GM12892 (cell line): ENCODE measurements at places on chromosomes 11 and 22.

DNA sequence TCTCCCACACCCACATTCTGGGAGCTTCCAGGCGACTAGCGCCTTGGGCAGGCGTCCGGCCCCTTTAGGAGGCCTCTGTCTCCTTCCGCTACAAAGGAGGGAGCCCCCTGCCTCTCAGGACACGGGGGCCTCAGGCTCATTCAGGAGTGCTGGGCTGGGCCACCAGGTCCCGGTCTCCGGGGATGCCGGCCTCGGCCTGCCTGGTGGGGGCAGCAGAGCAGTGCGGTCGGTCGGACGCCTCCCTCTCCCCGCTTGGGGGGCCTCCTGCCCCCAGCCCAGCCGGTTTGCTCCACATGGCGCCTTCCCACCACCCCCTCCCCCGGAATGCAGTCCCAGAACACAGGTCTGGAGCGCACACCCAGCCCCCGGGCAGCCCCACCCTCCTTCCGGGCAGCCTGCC lies 21.9 kb downstream of the MRPL23 start:
- DNase-seq = no peak

DNA sequence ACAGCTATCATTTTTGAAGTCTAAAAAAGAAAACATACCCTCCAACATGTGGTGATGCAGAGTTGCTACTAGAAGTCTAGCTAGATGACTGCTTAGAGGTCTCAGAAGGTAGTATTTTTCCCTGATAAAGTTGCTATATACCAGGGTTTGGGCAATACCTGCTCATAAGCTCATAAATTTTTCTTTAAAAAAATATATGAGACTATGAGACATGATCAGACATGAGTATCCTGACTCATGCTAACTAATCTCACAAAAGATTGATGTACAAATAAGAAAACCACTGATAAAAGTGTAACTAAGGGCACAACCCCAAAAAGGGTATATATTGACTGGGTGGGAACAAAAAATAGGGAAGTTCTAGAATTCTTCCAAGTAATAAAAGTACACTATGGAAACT lies 740.9 kb downstream of the METTL15 start:
- DNase-seq = no peak

DNA sequence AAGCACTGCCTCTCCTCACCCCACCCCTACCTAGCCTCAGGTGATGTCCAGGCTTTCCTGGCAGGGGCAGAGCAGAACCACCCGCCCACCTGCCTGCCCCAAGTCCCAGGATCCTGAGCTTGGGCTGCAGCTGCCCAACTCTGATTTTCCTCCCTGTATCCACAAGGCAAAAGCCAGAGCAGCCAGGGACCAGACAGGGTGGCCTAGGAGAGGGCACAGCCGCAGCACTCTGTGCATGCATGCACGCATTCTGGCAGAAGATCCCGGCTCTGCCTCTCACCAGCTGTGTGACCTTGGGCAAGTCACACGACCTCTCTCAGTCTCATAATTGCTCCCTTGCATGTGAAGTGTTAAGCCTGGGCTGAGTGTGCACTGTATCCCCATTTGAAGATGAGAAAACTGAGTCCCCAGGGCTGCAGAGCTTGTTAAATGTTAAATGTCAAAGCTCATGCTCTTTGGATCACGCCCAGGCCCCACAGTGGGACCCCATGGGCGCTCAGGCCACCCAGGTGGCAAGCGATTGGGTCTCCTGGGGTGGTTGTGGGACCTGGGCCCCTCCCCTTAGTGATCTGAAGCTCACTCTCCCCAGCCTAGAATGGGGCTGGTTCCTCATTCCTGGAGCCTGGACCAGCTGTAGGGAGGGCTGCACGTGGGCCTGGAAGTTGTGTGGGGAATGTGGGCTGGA lies 2.8 kb upstream of the CARNS1 start:
- no peak for DNase-seq

DNA sequence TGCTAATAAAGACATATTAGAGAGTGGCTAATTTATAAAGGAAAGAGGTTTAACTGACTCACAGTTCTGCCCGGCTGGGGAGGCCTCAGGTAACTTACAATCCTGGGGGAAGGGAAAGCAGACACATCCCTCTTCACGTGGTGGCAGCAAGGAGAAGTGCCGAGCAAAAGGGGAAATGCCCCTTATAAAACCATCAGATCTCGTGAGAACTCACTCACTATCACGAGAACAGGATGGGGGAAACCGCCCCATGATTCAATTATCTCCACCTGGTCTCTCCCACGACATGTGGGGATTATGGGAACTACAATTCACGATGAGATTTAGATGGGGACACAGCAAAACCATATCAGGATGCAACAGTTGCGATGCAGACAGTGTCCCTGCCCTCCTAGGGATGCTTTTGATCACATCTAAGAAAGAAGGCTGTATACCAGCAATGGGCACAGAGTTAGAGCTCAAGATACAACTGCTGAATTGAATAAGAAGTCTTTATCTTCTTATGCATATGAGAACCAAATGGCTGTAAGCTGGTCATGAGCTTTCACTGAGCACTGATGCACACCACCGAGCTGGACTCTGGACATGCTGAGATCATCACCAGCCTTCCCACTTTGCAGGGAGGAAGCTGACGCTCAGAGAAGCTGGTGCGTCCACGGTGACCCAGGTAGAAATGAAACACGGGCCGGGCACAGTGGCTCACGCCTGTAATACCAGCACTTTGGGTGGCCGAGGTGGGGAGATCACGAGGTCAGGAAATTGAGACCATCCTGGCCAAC lies 255.2 kb downstream of the MN1 start:
- DNase-seq = no peak

DNA sequence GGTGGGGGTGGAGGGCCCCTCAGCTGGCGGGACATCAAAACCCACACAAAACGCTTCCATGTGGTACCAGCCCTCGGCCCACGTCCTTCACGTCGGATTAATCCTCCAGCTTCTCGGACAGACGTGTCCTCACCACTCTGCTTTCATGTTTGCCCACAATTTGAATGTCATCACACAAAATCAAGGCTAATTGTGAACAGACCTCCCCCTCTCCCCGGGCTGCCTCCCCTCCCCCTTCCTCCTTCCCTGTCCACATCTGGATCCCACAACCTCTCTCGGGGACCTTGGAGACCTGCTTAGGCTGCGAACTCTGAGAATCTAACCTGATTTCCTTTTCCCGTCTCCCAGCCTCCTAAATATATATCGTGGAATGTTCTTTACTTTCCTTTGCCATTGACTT lies 262.9 kb downstream of the MN1 start:
- DNase-seq = no peak

GRCh38 chr11:123098990-123099389 lies 37.1 kb upstream of the HSPA8 start:
- no peak for DNase-seq

DNA sequence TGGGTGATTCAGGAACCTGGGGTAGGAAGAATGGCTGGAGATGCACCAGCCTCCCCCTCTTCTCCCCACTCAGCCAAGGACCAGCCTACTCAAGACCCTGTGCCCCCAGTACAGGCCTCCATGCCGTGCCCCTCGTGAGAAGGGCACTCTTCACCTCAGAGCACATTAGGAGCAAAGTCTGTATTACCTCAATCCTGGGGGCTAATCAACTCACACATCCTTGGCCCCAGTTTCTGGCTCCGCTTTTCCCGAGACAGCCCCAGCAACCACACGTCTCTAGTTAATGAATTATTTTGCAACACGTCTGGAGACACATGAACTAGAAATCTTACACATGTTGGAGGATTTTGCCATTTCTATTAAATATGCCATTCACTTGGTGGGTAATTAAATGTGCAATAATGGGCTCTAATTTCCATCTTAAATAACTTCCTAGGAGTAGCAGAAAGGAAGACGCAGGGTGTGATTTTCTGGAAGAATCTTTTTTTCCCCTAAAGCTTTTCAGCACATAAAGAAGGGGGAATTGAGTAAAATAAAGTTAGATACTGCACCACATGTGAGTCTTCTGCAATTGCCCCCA lies 63.0 kb downstream of the TMPRSS5 start:
- no peak for DNase-seq

GRCh38 chr11:74311352-74311926 lies at the start of gene P4HA3:
TSS of gene P4HA3 (minus strand) at chr11:74311640. CDS start at chr11:74311611, 29 bp downstream.
- peak; percentile 33 for DNase-seq

DNA sequence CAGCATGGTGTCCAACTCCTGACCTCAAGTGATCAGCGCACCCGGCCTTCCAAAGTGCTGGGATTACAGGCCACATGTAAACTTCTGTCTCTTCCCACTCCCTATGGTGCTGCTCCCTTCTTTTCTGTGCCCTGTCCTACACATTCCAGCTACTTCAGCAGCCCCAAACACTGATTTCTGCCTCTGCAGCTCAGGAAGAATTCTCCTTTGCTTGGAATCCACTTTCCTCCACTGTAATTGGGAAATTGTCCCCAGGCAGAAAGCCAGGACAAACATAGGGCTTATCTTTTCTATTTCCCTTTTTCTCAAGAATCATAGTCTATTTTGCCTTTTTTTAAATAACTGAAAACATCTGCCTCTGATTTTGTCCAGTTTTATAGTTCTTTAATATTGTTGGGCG lies 21.3 kb upstream of the DRG1 start:
- no peak for DNase-seq

DNA sequence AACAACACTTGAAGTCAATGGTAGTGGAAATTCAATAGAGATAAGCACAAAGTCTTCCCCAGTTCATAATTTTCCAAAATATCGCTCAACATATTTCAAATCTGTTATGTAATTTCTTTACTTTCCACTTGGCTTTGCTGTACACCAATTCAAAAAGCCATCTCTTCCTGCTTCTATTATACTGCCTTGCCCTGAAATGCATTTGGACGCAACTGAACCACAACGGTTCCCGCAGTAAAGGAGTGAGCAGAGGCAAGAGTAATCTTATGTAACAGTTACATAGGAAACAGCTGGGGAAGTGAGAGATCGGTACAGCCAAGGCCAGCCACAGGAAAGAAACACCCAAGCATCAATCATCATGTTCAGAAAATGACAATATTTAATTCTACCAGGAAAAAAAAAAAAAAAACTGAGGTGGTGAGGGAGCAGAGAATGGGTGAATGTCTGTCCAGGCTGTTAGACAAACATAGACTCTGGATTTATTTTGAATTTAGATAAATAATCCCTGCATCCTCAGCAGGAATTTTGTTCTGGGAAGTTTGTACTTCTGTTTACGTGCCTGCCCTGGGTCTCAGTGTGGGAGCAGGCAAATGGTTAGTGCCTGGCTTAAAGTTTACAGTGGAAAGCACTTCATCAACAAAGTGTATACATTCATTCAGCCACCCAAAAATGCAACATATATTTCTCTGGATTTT lies 392.2 kb downstream of the ETS1 start:
- DNase-seq = no peak

DNA sequence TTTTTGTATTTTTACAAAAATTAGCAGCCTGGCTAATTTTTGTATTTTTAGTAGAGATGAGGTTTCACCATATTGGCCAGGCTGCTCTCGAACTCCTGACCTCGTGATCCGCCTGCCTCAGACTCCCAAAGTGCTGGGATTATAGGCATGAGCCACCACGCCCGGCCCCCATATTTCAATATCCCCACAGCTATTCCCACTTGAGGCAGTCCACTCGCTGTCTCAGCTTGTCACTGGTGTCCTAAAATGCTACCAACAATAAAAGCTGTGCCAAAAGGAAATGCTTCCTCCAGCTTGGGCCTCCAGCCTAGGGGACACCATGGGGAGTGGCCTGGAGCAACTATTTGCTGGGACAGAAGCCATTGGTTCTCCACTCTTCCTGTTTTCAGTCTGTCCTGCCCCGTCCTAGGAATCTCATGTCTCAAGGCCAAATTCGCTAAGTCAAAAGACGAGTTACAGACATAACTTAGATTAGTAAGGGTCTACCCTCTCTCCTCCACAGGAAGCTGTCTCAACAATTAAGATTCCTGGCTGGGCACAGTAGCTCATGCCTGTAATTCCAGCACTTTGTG lies 7.3 kb upstream of the SPINDOC start:
- no peak for DNase-seq

- no peak for DNase-seq
Observed at GRCh38 chr11:44950031-44950624, 555 bp downstream of the TP53I11 start.

DNA sequence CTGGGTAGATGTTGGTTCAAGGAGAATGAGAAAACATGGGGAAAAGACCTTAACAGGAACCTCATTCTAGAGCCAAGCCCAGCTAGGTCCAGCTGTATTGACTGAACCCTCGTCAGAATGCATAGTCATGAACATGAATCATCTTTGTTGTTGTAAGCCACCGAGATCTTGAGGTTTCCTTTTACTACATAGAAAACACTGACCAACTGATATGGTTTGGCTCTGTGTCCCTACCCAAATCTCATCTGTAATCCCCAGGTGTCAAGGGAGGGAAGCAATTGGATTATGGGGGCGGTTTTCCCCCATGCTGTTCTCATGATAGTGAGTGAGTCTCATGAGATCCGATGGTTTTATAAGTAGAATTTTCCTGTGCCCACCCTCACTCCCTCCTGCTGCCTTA lies 19.4 kb upstream of the PHOX2A start:
- DNase-seq = no peak
